CD14-positive monocyte (primary cell): ENCODE measurements at places on chromosomes 6 and 20. TPM values are rescaled to one million over a fixed set of nuclear protein-coding genes. Genes with fewer than 3 reads are reported as not detected.

DNA sequence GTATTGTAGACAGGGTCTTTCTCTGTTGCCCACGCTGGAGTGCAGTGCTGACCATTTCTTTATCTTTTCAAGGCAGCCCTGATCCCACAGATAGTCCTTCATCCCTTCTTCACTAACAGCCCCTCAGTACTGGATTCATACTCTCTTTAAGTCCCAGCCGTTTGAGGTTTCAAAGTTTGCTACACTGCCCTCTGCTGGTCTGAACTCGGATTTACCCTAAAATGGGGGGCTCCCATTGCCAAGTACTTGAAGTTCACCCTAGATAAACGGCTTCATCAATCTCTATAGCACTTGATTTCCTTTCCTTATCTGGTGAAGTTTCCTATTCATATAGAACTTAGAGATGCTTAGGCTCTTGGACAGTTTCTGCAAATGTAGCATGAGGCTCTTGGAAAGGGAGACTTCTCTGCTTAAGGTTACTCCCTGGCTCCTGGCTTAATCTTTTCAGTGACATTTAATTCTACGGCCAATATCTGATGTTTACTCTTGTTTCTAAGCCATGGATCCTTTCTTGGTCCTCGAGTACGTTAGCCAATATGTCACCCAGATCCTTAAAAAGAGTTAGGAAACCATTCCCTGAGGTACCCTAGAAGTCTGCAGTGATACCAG lies 21.4 kb upstream of the PREP start:
- peak; percentile 39 for DNase-seq

DNA sequence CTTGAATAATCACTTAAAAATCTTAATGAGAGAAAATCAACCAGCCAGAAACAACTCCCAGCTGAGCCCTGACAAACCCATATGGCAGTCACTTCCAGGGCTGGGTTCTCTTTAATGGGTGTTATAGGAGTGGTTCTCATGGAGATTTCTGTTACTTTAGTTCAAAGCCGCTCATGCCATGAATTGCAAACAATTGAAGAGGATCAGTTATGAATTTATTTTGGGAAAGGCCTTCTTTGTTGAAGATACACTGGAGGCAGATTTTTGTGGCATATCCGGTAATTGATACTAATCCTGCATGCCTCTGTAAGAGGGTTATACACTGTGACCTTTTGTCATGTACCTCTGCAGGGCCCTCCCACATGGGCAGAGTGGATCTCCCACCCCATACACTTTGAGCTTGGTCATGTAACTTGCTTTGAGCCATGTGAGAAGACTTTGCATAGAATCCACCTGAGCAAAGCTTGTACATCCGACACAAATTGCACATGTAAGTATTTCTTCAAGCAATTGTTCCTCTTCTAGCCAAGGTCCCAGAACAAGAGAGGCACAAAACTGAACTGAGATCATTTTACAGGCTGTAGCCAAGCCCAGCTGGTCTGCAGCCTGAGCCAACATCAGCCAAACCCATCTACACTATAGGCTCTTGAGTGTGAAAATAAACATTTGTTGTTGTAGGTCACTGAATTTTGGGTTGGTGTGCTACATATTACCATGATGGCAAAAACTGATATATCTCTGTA lies 492.3 kb downstream of the PREX1 start:
- DNase-seq, result no peak

- no peak for DNase-seq
Observed at GRCh38 chr6:110781522-110782214, 33.6 kb downstream of the CDK19 start.

SLC23A2 gene
- 6.4 TPM for polyA plus RNA-seq

GRM4 gene
- polyA plus RNA-seq, result not detected

DNA sequence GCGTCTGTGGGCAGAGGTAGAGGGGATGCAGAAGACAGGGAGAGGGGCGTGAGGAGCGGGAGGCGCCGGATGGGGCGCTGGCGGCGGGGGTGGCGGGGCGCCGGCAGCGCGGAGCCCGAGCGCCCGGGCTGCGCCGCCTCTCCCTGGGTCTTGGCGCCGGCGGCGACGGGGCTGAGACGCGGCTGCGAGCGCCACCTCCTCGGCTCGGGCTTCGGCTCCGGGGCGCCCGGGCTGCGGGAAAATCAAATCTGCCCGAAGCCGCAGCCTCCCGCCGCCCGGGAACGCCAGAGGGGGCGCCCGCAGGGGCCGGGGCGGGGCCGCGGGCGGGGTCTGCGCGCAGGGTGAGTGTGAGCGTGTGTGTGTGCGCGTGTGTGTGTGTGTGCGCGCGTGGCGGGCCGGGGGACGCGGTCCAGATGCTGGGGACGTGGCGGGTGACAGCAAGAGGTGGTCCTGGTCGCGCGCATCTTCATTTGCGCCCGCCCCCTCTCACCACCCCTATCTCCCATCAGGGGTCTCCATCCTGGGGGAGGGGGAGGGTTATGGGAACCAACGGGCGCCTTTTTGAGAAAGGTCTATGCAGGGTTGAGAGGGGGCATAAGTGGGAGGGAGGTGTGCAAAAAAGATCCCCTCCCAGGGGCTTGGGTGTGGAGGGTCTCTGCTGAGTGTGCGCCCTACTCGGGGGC lies 646 bp upstream of the CPNE5 start:
- no peak for DNase-seq

VGLL2 gene
- not detected for polyA plus RNA-seq

PROKR2 gene
- polyA plus RNA-seq, result not detected

- DNase-seq, result no peak
Observed at GRCh38 chr6:27267857-27268434, 20.4 kb downstream of the PRSS16 start.

DNA sequence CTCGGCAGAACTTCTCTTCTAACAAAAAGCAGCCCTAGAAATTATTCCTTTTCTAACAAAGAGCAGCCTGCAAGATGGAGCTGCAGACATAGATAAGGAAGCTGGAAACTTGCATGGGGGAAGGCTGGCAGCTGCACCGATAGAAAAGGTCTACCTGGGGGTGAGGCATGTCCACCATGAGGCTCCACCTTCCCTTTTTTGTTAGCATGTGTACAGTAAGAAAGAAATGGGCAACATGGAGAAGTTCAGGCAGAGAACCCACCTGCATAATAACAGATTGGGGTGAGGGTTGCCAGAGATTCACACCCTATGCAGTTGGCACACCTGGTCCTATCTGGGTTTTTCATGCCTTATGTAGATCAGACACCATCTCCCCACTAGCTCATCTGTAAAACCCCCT lies 25.4 kb downstream of the ZNF311 start:
- DNase-seq, result no peak

SMIM26 gene
- polyA plus RNA-seq, result 206 TPM

DNA sequence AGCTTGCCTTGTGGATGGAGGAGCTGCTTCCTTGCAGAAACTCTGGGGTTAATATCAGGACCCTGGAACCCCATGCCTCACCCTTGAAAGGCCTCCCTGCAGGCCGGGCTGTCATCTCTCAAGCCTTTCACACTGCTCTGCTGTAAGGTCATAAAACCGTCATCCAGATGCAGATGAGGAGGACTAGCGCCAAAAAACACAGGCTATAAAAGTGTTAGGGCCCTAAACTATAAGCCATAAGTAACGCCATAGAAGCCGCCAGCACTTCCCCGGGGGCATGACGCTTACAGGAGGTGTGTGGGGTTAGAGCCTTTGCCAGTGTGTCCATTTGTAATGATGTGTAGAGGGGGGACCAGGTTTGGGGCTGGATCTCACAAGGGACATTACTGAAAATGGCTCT lies 47.6 kb downstream of the CDH4 start:
- no peak for DNase-seq

- peak; percentile 50 for DNase-seq
Observed at GRCh38 chr6:33427585-33428223, 7.8 kb downstream of the SYNGAP1 start.

DNA sequence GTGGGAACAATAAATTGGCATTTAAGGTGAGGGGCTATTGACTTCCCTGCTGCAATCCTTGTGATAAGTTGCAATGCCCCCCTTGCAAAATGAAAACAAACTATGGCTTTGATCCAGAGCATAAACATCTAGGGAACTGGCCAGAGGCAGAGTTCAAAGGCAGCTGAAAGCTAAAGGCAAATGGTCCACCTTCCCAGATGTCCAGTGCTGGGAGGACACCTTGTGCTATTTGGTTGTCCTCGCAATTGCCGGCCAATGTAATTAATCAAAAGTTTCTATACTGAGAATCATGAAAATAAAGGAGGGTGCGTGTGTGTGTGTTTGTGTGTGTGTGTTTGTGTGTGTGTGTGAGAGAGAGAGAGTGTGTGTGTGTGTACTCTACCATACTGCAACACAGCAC lies 337.4 kb downstream of the CBLN4 start:
- DNase-seq, result no peak

CLVS2 gene
- not detected for polyA plus RNA-seq

UNC5CL gene
- not detected for polyA plus RNA-seq

- no peak for DNase-seq
Observed at GRCh38 chr6:3844097-3844463, 5.1 kb upstream of the FAM50B start.

DNA sequence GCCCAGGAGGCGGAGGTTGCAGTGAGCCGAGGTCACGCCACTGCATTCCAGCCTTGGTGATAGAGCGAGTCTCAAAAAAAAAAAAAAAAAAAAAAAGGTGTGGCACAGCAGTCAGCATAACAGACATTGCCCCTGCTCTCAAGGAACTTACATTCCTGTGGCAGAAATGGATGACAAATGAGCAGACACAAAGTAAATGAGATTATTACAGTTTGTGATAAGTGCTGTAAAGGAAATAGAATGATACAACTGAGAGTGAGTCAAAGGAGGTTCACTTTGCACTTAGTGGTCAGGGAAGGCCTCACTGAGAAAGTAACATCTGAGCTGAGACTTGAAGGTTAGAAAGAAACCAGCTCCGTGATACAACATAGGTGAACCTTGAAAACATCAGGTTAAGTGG lies 36.4 kb downstream of the CEP250 start:
- no peak for DNase-seq

GRCh38 chr6:33199687-33200218 lies 712 bp downstream of the RXRB start:
- peak; percentile 58 for DNase-seq

PNLDC1 gene
- polyA plus RNA-seq, result not detected

TUBB2B gene
- 3.5 and 3.7 TPM in 2 replicates for polyA plus RNA-seq

- no peak for DNase-seq
Observed at GRCh38 chr6:149400050-149400449, at the start of gene SUMO4. Gene SUMO4 (plus strand): TSS chr6:149400262. CDS start chr6:149400392, 130 bp downstream.

HLA-B gene
- polyA plus RNA-seq, result 6,999 TPM

COQ3 gene
- polyA plus RNA-seq, result 1.6 TPM

DNA sequence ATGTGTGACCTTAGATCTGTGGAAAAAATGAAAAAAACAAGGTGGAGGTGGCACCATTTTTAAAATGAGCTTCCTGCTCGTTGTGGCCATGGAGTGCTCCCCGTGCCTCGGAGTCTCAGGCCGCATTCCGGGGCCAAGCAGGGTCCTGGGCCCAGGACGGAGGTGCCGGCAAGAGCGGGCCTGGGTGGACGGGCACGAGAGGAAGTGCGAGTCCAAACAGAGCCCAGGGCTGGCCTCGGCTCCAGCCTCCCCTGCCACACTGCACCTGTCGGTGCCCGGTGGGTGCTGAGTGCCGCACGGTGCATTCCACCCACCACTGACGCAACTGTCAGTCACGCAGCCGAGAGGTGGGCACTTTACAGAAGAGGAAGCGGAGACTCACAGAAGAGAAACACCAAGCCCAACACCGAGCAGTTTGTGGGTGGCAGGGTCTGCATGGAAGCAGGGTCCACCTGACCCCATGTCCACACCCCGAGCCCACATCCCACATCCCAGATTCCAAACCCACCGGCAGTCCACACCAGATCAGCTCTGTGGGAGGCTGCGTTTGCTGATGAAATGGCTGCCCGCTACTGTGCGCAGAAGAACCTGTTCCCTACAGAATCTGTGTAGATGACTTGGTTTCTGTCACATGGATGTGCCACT lies 97.7 kb downstream of the PSMB1 start:
- no peak for DNase-seq

DNA sequence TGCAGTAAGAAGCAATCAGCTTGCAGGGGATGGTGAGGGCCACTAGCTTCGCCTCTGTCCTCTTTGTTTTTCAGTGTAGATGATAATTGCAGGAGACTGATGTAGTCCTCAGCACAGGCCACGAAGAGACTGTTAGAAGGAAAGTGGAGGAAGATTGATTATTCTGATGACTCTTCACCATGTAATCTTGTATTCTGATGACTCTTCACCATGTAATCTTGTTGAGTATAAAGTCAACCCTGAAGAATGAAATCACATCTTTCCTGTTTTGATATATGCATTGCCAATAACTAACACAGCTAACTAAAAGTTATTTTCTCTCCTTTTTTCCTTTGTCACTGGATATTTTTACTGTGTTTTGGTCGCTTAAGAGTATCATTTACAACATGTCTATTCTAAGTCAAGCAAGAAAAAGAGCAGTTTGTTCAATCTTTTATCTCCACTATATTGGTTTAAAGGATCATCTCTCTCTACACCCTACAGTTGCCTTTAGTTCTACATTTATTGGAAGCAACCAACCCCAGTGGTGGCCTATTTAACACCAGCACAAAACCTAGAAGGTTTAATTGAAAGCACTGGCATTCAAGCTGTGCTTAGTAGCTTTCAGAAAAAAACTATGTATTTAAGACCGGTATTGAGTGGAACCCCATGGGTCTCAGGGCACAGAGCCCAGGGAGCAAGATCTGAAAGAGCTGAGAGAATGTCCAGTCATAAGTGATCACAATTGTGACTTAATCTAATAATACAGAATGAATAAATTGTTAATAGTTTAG lies 107.2 kb upstream of the BTBD3 start:
- no peak for DNase-seq

DNA sequence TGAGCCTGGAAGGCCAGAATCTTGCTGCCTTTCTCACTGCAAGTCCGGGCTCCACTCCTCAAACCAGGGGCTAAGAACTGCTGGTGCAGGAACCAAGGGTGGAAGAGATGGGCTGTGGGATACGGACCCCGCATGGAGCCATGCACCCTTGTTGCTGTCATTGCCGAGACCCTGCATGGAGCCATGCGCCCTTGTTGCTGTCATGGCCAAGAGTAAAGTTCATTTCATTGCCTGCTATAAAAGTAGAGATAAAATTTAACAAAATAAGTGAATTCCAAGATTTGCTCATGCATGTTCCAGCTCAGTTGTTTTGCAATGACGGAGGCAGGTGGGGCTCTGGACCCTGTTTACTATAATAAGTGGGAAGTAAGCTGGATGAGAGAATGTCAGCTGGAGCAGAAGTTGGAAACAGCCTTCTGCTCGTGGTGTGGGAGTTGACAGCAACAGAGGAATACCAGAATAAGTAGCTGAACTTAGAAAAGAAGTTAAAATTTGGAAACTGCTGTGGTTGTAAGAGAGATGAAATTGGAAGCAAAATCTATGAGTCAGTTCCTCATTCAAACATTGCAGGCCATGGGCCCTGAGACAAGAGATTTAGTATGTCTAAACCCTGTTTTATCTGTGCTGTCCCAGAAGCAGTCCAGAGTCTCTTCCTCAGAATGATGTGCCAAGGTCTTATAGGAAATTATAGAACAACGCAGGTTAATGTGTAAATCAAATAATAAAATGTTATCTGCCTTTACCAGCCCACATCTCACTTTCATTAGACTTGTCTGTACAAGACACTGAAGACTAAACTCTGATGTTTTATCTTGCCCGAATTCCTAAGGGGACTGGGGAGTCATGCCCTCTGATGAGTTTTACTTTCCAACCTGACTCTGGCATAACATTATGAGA lies 15.8 kb upstream of the THBS2 start:
- peak; percentile 43 for DNase-seq

GRCh38 chr6:144153260-144153659 lies 2.9 kb downstream of the STX11 start:
- DNase-seq, result peak; percentile 87

GRCh38 chr6:124436803-124437202 lies 525.4 kb upstream of the RNF217 start:
- no peak for DNase-seq
